ENCODE measurements at places on chromosomes 7 and 10.

DNA sequence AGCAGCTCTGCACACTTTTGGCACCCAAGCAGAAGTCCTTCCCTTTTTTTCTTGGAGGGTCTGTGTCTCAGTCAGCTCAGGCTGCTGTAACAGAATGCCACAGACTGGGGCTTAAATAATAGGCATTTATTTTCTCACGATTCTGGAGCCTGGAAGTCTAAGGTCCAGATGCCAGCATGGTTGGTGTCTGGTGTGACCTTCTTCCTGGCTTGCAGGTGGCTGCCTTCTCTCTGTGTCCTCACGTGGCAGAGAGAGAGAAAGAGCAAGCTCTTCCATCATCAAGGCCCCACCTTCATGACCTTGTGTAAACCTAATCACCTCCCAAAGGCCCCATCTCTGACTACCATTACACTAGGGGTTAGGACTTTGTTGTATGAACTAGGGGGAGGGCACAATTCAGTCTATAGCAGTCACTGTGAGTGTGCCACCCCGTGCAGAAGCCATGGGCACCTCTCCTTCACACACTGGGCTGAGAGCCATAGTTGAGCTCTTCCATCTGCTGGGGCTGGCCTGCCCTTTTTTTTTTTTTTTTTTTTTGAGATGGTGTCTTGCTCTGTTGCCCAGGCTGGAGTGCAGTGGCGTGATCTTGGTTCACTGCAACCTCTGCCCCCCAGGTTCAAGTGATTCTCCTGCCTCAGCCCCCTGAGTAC lies 80.3 kb downstream of the OAT start:
- no peak for DNase-seq

GRCh38 chr10:75712242-75712880 lies 280.9 kb downstream of the LRMDA start:
- DNase-seq: no peak

GRCh38 chr10:28668363-28669226 lies 8.7 kb upstream of the BAMBI start:
- DNase-seq: no peak

- DNase-seq: no peak
Measured at GRCh38 chr7:43307522-43307921, 195.1 kb downstream of the HECW1 start.

- DNase-seq: no peak
Measured at GRCh38 chr10:90906596-90906995, 14.3 kb downstream of the ANKRD1 start.

- peak; percentile 31 for DNase-seq
Measured at GRCh38 chr7:131105799-131106680, 221.6 kb upstream of the MKLN1 start.

DNA sequence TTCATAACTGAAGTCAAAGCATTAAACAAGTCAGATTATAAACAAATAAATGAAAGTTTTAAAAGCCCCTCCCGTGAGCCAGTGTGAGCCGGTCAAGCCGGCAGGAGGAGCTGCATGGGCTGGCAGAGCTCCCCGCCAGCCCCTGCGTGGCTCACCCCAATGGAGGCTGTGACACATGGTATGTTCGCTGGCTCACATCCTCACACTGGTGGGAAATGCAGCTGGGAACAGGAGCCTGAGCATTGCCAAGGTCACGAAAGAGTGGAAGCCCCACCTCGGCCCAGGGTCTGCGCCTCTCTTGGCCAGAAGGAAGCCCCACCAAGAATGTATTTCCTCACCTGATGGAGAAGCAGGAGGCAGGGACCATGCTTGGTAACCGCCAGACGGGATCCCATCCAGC lies 261.7 kb upstream of the TCERG1L start:
- DNase-seq: no peak

DNA sequence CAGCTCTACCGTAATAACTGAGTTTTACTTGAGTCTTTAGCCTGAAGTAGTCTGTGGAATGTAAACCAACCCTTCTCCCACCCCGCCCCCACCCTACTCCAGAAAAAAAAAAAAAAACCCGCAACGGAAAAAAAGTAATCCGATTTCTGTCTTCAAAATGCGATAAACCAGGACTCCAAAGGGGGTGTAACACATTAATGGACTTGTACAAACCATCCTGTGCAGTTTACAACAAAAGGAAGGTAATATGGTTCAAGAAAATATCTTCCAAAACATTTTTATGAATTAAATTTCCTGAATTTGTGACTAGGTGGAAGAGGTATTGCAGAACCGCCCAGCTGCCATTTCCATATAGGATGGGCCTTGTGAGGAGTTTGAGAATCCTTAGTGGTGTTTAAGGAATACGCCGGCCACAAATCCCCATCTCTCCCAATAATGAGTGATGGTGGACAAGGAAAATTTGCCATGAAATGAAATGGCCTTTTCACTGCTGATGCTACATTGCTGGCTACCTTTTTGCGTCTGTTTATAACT lies 10.6 kb downstream of the SKIDA1 start:
- DNase-seq: no peak

GRCh38 chr7:68720697-68721096 lies 877.6 kb upstream of the AUTS2 start:
- DNase-seq: no peak

- DNase-seq: no peak
Measured at GRCh38 chr7:125218076-125218475, 288.5 kb upstream of the POT1 start.

DNA sequence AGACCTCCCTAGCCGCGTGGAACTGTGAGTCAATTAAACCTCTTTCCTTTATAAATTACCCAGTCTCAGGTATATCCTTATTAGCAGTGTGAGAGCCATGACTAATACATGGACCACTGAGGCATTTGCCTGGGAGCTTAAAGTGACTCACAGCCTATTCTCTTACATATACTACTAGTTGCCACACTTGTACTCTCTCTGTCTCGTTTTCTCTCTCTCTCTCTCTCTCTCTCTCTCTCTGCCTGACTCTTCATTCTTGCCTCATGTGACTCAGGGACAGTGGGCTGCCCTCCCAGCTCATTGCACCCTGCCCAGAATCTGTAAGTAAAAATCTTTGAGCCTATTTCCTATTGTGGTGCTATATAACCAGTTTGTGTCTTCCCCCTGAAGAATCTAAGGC lies 238.5 kb upstream of the MAGI2 start:
- no peak for DNase-seq

GRCh38 chr7:76343294-76343930 lies 15.4 kb downstream of the YWHAG start:
- no peak for DNase-seq

GRCh38 chr7:7688310-7688709 lies 30.1 kb downstream of the RPA3 start:
- no peak for DNase-seq

GRCh38 chr7:131521651-131522163 lies 34.7 kb downstream of the PODXL start:
- no peak for DNase-seq

GRCh38 chr10:102704915-102705314 lies 9.3 kb downstream of the ARL3 start:
- DNase-seq: no peak

DNA sequence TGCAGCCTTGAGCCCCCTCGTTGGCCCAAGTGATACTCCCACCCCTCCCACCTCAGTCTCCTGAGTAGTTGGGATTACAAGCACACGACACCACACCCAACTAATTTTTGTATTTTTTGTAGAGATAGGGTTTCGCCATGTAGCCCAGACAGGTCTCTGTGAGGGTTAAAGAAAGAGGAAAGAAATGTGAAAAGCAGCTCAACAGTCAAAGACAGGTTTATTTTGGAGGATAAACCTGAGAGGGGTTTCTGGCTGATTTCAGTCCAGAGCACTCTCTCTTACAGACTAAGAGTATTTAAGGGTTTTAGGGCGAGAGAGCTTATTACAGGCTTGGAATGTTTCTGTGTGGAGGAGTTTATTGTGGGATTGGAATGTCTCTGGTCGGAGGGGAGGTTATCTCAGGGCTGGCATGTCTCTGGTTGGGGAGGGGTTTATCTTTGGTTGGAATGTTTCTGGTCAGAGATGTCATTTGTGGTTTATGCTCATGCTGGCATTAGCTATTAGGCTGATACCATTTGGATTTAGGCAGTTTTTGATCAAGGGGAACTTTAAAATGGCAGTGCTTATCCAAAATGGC lies 26.1 kb upstream of the SNX10 start:
- no peak for DNase-seq

GRCh38 chr10:97875391-97875790 lies 25.7 kb downstream of the GOLGA7B start:
- no peak for DNase-seq

DNA sequence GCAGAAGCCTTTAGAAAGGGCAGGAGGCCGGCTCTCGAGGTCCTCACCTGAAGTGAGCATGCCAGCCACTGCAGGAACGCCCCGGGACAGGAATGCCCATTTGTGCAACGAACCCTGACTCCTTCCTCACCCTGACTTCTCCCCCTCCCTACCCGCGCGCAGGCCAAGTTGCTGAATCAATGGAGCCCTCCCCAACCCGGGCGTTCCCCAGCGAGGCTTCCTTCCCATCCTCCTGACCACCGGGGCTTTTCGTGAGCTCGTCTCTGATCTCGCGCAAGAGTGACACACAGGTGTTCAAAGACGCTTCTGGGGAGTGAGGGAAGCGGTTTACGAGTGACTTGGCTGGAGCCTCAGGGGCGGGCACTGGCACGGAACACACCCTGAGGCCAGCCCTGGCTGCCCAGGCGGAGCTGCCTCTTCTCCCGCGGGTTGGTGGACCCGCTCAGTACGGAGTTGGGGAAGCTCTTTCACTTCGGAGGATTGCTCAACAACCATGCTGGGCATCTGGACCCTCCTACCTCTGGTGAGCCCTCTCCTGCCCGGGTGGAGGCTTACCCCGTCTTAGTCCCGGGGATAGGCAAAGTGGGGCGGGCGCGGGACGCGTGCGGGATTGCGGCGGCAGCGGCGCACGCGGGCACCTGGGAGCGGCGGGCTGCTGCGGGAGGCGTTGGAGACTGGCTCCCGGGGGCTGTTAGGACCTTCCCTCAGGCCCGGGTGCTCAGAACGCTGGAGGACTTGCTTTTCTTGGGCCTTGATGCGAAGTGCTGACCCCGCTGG lies at the start of gene FAS:
TSS of gene FAS (plus strand) at position 415 of the 777 bp plus-strand sequence. CDS start at position 494, 79 bp downstream.
- DNase-seq: peak; percentile 38

DNA sequence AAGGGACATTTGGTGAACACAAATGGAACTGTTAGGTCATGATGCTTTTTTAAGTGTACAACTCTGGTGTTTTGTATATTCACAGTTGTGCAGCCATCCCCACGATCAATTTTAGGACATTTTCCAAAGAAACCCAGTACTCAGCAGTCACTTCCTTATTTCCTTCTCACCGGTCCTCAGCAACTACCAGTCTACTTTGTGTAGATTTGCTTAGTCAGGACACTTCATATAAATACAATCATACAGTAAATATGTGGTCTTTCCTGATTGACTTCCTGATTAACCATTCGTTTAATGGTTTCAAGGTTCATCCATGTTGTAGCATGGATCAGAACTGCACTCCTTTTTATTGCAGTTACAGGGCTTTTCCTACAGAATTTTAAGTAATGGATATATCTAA lies 14.4 kb downstream of the SGPL1 start:
- DNase-seq: no peak

- DNase-seq: no peak
Measured at GRCh38 chr7:52410032-52410431, 625.4 kb upstream of the POM121L12 start.

- DNase-seq: no peak
Measured at GRCh38 chr7:91396-92175, 100.8 kb upstream of the FAM20C start.

DNA sequence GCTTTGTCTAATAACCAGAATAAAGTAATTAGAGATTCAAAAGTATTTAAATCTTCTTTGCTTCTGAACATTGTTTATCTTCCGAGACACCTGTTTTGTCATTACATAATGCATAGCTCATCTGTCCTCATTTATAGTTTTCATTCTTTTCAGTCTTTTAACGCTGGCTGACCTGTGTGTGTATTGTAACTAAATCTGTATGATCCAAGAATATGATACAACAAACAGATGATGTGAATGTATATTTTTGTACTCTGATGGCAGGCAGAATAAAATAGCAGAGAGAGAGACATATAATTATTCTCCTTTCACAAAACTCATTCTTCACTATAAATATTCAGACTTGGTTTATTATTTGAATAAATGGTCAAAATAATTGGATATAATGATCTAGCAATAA lies 80.6 kb downstream of the ORC5 start:
- no peak for DNase-seq
